ENCODE measurements at places on chromosomes 11 and 22.

DNA sequence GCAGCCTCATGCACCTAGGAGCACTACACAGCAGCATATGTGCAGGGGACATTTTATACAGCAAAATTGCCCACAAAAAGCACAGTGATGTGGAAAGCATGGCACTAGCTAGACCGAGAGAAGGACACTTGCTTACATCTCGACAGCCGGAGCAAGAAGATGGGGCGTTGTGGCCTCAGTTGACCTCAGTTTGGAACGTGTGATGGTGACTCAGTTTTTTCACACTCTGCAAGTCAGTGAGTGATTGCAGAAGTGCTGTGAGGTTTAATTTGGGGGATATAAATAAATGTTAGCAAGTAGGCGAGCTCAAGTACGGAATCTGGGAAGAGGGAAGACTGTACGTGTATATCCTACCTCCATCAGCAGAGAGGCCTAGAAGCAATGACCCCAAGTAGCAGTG is 23.3 kb downstream of the LRP5 start:
- ATAC-seq = no peak

- no peak for ATAC-seq
Measured at GRCh38 chr22:35986088-35986487, 42.5 kb downstream of the RBFOX2 start.

DNA sequence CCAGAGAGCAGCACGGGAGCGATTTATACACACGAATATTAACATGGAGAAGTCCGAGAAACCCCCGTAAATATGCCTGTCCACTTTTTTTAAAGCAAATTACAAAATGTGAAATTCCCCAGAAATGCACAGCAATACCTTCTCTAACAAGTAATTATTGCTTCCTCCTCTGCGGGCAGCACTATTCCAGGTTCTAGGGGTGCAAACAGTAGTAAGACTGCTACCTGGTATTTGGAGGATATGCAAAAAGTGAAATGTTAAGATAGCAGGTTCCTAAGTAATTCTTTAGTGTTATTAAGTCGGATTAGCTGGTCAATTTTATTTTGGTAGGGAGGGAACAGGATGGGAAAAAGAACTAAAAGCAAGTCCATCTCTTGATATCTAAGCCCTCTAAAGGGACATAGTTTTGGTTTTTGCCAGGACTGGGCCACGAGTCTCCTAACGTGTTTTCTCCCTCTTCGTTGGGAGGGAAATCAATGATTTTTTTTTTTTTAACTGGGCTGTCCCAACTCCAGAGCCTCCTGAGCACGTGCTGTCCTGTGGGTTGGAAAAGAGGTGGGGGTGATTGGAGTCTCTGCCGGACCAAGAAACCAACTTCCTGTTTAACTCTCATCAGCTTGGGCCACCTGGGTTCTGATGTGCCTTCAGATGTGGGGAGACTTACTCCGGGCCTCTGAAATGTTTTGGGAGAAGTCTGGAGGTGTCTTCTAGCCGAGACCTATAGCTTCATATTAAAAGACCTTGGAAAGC is 1.7 kb upstream of the XBP1 start:
- no peak for ATAC-seq

DNA sequence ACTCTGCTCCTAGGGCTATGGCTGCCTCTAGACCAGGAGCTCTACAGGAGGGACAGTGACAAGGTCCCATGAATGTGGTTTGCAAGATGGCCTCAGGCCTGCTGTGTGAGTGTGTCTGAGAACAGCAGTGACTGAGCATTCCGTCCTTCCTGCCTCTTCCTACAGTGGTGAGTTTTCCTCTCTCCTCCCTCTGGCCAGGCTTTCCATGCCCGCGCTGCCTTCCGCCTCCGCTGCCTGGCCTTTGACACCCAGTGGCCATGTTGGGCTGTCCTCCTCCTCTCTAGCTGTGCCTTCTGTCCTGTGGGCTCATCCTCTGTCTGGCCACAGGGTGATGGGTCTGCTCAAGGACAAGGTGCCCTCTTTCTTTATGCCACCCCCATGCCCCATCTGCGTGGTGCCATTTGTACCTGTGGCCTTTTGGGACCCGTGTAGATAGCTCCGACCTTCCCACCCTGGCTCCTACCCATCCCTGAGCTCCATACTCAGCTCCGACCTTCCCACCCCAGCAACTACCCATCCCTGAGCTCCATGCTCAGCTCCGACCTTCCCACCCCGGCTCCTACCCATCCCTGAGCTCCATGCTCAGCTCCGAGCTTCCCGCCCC is 970.4 kb downstream of the BRD1 start:
- no peak for ATAC-seq

- ATAC-seq = peak; percentile 69
Measured at GRCh38 chr22:31148953-31149627, 8.8 kb upstream of the PLA2G3 start.

- no peak for ATAC-seq
Measured at GRCh38 chr11:44887636-44888035, 63.0 kb downstream of the TP53I11 start.

GRCh38 chr22:24521791-24522245 is 26.7 kb downstream of the UPB1 start:
- ATAC-seq = peak; percentile 63

- no peak for ATAC-seq
Measured at GRCh38 chr11:69634590-69634989, 6.4 kb upstream of the CCND1 start.
